ENCODE measurements at places on chromosomes 1 and 21. TPM values are rescaled to one million over a fixed set of nuclear protein-coding genes. Genes with fewer than 3 reads are reported as not detected.

DNA sequence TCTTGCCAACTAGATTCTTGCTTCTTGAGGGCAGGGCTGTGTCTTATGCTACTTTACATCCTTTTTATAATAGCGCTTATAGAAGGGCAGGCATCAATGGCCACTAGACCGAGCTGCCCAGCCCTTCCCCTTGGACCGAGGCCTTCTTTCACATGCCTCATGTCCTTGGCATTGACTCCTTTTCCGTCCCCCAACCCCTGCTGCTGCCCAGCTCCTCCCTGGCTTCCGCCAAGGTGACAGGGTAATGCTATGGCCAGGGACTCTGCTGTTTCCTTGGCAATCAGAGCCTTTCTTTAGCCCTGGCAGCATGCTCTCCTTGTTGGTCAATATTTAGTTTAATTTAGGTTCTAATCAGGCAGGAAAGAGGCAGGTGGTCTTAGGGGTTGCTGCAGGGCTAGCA is 48.2 kb downstream of the DDX20 start:
- DNase-seq, result no peak

DNA sequence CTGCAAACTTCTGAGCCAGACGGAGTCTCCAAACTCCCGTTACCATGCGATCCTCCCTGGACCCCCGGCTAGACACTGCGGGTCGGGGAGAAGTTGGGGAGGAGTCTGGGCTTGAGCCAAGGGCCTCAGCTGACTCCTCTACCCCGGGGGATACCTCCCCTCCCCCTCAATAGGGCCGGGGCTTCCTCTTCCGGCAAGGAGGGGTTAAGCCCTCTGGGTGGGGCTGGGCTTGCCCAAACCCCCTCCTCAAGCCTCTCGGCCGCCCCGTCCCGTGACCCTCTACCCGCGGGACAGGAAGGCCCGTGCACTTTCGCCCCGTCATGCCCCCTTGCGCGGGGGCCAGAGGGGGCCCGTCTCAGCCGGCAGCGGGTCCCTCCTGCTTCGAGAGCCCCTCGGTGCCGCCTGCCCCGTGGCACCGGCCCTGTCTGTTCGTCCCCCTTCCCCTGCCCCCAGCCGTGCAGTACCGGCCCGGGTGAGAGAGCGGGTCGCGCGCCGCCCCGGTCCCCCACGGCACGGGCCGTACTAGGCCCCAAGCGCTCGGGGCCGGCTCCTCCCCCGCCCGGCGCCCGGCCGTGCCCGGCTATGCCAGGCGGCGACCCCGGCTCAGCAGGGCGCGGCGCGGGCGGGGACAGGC is 652 bp downstream of the ARL8A start:
- peak; percentile 77 for DNase-seq

- no peak for DNase-seq
These were observed 316.8 kb downstream of the SETD4 start for GRCh38 chr21:35743571-35743970.

GRCh38 chr1:26155370-26156284 is 3.3 kb upstream of the FAM110D start:
- no peak for DNase-seq

TMEM52 gene
- total RNA-seq, result 1.5 TPM

All from upper lobe of right lung (tissue), 1 donor.